Muscle of leg (tissue), 16 donors: ENCODE measurements at places on chromosomes 16 and 17. TPM values are rescaled to one million over a fixed set of nuclear protein-coding genes. Genes with fewer than 3 reads are reported as not detected.

Gene SOCS1
- 0.89 TPM for total RNA-seq

Gene EDC4
- total RNA-seq, result 56.9 TPM

Gene CLDN7
- 0.71 TPM for total RNA-seq

Gene CHD9NB
- 1.7 TPM for total RNA-seq

Gene CRHR1
- total RNA-seq, result 0.09 TPM

Gene CHCT1
- total RNA-seq, result not detected

GRCh38 chr17:56099649-56100048 is 53.6 kb upstream of the ANKFN1 start:
- no peak for DNase-seq

DNA sequence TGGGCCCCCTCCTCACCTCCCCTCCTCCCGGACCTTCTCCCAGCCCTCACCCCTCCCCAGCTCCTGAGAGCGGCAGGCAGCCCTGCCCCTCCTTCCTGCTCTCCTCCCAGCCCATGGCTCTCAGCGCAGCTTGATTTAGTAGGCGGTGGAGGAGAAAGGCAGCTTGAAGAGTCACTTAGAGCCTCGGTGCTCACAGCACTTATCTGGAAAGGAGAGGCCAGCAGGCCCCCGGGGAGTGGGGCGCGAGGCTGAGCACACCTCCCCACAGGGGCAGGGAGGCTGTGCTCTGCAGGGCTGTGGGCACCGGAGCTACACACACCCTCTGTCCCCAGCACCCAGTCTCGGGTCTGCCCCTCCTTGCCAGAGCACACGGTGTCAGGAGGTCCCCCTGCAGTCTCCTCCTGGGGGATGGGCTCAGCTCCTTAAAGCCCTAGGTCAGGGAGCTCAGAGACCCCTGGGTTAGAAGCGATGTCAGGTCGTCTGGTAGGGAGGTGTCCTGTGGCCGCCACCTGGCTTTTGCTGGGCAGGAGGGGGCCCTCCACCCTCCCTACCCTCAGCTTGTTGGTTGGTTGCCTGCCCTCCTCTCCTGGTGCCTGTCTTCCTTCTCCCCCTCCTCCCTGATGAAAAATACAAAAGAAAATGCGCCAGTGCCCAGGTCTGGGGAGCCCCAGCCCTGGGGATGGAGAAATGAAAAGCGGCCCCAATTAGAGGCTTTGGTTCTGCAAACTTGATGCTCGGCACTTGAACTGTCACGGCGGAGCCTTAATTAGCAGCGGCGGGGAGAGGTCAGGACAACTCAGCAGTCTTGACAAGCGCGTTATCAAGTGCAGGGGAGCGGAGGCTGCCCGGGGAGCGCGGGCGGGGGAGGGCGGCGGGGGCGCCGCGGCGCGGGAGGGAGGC is 151.1 kb upstream of the GSE1 start:
- peak; percentile 74 for DNase-seq

DNA sequence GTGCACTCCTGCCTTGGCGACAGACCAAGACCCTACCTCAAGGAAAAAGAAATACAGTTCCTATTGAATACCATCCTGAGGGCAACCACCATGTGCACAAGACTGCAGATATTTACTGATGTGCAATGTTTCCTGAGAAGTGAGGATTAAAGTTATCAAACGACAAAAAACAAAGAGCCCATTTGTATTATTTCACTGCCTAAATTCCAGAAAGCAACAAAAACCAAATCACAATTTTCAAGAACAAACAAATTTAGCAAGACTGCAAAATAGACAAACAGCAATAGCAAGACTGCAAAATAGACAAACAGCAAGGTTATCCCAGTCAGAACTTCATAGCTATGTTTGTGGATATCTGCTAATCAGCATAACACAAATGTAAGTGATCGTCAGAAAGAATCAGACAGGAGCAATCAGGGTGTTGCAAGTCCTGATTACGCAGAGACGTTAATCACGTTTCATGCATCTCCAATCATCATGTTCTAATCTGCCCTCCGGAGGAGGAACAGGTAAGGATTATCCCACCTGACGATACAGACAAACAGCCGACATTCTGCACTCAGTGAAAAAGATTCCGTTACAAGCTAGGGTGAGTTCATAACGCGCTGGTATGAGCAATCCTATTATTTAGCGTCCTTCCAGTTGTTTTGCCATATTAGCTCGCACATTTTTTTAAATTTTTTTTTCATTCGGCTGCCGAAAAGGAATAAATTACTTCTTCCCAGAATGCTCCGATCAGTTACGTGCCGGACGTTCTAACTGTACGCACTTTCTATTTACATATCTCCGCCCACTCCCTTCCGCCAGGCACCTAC is 2.9 kb downstream of the TMEM107 start:
- DNase-seq, result peak; percentile 99

GRCh38 chr17:79563237-79564013 is 47.4 kb downstream of the RBFOX3 start:
- DNase-seq, result no peak

DNA sequence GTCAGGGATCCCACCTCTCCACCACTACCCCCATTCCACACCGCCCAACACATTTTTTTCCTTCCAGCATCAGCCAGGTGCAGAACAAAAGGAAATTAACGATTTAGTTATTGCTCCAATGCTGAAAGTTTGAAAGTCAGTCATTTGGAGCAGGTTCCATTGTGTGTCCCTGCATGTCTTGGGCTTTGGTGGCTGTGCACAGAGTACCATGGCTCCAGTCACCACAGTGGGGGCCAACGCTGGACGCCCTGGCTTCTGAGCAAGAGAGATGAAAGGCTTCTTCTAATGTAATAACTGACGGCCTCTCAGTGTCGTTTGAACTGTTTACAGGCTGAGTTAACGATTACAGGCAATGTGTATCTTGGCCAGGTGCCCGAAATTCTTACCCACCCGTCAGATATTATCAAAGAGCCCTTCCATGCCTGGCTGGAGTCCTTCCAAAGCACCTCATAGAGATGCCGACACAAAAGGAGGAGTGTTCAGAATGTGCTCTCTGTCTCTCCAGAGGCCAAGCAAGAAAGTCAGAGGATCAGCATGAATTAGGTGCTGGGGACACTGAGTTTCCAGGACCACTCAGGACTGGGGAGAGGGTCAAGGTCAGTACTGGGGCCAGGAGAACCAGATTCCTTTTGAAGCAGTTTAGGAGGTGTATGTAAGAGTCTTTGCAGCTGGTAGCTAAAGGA is 25.9 kb downstream of the RNF43 start:
- no peak for DNase-seq

GRCh38 chr16:57969451-57970123 is 1.3 kb downstream of the CNGB1 start:
- DNase-seq, result no peak

GRCh38 chr17:73639932-73640331 is 4.3 kb downstream of the SDK2 start:
- peak; percentile 63 for DNase-seq

DNA sequence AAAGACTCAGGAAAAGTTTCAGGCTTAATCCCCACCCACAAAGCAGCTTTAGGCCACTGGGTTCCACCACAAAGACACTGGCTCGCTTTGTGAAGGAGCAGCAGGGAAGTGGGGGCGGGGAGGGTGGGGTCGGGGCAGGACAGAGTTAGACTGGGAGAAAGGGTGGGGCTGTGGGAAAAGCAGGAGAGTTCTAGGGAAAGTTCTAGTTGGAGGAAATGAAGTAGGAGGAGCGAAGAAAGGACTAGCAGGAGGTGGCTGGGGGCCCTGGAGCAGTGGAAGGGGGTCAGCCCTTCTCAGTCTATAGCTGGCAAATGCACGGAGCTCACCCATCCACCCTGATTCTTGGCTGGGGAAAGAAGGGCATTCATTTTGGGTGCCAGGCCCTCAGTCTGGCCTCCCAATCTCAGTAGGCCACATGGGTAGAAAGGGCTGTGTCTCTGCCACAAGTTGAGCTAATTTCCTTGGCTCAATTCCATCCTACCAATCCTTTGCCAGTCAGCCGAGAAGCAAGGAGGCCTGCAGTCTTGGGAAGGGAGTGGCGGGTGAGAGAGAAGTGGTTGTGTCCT is 4.6 kb downstream of the INPP5K start:
- peak; percentile 57 for DNase-seq

GRCh38 chr17:44557651-44558285 is 484 bp downstream of the FZD2 start:
- DNase-seq, result peak; percentile 67

GRCh38 chr17:10557422-10557821 is 8.0 kb upstream of the MYH2 start:
- DNase-seq, result peak; percentile 71

DNA sequence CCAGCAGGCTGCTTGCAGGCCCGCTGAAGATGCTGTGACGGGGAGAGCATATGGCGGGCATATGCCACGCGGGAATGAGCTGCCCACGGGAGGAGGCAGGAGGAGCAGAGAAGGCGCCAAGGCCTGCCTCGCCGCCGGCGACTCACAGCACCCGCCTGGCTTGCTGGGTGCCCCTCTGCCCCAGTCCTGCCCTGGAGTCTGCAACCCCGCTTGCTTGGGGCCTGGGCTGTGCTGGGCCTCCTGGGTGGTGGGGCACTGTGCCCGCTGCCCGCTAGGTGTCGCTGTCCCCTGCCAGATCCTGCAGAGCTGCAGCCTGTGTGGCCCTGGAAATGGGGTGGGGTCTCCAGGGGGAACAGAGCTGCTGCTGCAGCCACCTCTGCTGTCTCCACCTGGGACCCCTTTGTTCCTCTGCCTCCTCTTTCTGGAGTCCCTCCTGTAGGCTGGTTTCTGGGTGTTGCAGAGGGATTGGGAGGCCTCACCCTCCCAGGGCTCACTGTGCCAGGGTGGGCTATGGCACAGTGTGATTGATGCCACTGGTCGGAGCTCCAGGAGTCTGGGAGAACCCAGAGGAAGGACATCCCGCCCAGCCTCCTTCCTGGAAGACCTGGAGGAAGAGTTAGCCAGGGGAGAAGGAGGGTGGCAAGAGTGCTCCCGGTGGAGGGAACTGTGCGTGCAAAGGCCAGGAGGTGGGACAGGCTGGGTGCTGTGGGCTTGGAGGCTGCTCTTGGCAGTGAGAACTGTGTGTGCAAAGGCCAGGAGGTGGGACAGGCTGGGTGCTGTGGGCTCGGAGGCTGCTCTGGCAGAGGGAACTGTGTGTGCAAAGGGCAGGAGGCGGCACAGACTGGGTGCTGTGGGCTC is 141.0 kb upstream of the CIBAR2 start:
- DNase-seq, result peak; percentile 49

GRCh38 chr16:88522276-88522949 is 47.8 kb upstream of the ZC3H18 start:
- DNase-seq, result no peak

GRCh38 chr17:42388381-42389134 is at the start of gene STAT3:
STAT3 (minus strand) TSS chr17:42388442; CDS start chr17:42348516, 39,926 bp downstream.
- DNase-seq, result peak; percentile 100
